ENCODE measurements at places on chromosomes 6 and 20.

DNA sequence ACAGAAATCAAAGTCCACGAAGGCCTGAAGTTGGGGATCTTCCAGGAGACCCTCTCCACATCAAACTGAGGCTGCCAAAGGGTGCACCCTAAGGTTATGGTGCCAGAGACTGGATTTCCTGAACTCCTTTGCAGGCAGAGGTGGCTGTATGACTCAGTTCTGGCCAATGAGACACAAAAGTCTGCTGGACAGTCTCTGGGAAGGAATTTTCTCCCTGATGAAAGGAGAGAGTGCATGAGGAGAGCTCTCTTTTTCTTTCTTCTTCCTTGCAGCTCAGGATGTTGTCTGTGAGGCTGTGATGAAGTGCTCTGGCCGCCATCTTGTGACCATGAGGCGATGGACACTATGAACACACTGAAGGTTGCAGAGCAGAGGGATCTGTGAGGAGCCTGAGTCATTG is 85.2 kb downstream of the MDGA1 start:
- DNase-seq: no peak

DNA sequence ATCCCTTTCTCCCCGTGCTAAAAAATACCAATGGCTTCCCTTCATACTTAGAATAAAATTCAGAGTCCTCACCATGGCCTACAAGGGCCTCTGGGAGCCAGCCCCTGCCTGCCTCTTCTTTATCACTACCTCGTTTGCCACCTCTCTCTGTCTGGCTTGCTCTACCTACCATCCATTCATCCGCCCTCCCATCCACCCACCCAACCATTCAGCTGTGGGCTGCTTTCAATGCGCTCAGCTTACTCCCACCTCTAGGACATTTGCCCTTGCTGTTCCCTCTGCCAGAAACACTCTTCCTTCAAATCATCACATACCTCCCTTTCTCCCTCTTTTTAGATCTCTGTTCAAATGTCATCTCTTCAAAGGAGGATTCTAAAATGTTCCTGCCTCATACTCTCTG is 44.4 kb downstream of the PACSIN1 start:
- no peak for DNase-seq

DNA sequence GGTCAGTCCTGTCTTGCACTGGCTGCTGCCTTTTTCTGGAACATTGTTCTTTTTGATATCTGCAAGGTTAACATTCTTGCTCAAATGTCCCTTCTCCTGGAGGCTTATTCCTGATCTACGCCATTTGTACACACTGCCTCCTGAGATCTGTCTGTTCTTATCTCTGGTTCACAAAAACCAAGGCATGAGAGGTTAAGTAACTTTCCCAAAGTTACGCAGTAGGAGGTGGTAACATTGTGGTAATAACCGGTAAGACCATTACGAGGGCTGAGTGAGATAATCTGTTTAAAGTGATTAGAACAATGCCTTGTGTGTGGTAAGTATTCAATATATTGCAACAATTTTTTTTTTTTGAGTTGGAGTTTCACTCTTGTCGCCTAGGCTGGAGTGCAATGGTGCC is 132.1 kb downstream of the FNDC1 start:
- DNase-seq: no peak

DNA sequence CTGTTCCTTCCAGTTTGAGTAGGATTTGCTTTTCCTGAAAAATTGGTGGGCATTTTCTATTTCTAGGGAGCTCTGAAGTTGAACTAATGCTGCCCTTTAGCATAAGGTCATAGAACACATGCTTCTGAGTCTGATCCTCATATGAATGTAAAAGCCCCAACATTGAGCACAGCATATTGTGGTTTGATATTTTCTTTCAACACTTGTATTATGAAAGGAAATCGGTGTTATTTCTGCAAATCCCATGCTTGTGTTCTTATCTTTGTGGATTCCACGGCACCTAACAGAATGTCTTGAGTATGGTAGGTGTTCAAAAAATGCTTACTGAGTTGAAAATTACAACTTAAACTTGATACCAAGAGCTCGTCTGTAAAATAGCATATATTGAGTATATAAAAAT is 85.8 kb downstream of the TRMT11 start:
- DNase-seq: no peak

GRCh38 chr20:50508171-50508755 is 1.9 kb upstream of the PTPN1 start:
- DNase-seq: no peak

- DNase-seq: no peak
These were observed 3.5 kb upstream of the EFHC1 start for GRCh38 chr6:52416629-52417151.

GRCh38 chr20:32507998-32508774 is 76.9 kb downstream of the NOL4L start:
- no peak for DNase-seq
